GM10248 (cell line): ENCODE measurements at places on chromosomes 6 and 20.

- no peak for DNase-seq
These were observed 9.9 kb downstream of the HAO1 start for GRCh38 chr20:7930343-7930742.

DNA sequence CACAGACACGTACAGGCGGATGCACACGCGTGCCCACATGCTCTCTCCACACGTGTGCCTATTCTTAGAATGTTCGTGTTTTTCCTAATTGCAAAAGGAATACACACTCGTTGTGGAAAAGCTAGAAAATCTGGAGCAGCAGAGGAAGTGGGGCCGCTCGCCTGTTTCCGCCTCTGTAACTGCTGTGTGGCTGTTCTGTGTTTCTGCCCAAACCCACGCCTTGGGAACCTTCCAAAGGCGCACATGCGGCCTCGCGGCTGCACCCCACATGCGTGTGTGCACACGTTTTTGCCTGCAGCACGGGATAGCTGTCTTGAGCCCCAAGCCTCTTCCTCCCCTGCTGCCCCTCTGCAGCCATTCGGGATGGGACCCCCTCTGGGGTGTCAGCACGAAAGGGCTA, 12.2 kb downstream of the SLC17A9 start:
- DNase-seq, result no peak

GRCh38 chr6:44034391-44034861, 92.8 kb downstream of the MRPL14 start:
- no peak for DNase-seq

GRCh38 chr6:134495890-134496248, 178.0 kb upstream of the SGK1 start:
- no peak for DNase-seq

GRCh38 chr6:163958646-163959045, 544.1 kb downstream of the QKI start:
- no peak for DNase-seq

DNA sequence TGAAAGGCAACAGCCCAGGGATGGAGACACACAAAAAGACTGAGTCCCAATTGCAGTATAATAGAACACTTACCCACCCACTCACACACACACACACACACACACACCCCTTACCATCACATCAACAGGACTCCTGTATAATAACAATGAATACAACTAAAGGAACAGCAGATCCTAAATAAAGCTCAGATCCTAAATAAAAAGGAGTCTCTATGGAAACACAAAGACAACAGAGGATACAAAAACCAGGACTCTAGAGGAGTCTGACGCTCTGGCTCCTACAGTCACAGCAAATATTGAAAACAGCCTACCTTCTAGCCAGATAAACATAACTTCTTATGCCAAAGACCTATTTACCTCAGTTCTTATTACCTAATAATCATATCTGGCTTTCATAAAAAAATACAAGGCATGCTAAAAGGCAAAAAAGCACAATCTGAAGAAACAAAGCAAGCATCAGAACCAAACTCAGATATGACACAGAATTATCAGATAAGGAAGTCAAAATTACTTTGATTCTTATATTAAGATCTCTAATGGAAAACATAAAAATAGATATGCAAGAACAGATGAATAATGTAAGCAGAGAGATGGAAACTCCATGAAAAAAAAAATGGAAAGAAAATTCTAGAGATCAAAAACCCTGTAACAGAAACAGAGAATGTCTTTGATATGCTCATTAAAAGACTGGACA, 134.9 kb downstream of the MMUT start:
- no peak for DNase-seq

DNA sequence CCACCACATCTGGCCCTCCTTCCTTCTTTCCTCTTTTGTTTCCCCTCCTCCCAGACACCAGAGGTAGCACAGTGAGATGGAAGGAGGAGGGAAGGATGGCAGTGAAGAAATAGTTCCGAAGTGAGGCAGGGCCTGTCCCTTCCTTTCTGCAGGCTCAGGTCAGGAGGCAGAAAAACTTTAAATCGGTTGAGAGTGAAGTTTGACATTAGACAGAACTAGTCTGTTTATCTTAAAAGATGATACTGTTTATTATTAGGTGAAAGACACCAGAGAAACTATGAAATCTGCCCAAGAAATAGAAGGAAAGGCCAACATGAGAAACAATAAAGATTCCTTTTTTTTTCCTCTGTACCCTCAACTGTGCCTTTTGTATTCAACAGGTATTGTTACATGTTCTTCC, 670.3 kb downstream of the UTRN start:
- DNase-seq, result no peak

DNA sequence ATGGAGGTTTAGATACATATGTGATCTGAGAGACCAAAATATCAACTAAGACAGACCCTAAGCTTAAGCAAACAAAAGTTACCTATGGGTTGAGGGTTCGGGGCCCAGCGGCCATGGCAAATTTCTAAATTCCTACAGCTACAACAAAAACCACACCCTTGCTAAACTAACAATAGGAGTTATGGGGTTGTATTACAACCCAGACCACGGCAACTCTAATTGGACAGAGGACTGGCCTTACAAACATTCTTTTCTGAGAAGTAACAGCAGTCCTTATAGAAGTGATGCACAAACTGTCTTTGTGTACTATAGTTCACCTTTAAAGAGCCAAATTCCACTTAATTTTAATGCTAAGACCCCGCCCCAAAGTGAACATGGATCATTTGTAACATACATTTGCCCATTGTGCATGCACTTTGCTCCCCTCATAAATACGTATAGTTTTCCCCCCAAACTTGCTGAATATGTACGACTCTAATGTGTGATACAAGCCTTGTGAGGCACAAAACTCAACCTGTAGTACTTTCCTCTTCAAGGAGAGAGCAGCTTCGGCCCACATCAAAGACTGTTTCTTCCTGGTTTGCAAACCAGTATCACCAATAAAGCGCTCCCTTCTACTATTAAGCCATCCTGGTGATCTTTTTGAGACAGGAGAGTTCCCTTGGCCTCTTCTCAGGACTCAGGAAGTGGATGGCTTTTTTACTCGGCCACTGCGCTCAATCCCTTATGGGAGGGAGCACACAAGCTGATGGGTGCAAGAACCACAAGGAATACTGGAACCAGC, 25.6 kb upstream of the MBOAT1 start:
- no peak for DNase-seq

- DNase-seq, result no peak
These were observed 91.0 kb downstream of the FYN start for GRCh38 chr6:111782192-111782809.

GRCh38 chr20:46255440-46256104, 52.7 kb downstream of the CDH22 start:
- DNase-seq, result no peak

GRCh38 chr6:117371492-117371891, 54.2 kb downstream of the ROS1 start:
- DNase-seq, result no peak

- DNase-seq, result no peak
These were observed 21.6 kb downstream of the OGFRL1 start for GRCh38 chr6:71310261-71310660.

GRCh38 chr6:74764486-74764885, 441.4 kb downstream of the COL12A1 start:
- DNase-seq, result no peak

DNA sequence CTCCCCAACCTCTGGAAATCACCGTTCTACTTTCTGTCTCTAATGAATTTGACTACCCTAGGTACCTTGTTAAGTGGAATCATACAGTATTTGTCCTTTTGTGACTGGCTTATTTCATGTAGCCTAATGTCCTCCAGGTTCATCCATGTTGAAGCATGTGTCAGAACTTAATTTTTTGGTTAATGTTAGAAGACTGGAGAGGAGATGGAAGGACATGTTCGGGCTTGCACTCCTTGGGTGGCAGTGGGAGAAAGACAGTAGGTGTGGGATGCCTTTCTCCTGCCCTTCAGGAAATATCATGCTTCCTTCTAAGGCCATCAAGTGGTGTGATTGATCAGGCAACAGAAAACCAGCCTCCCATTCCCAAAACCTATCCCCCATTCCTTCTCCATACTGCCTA, 61.1 kb upstream of the RNF144B start:
- no peak for DNase-seq

DNA sequence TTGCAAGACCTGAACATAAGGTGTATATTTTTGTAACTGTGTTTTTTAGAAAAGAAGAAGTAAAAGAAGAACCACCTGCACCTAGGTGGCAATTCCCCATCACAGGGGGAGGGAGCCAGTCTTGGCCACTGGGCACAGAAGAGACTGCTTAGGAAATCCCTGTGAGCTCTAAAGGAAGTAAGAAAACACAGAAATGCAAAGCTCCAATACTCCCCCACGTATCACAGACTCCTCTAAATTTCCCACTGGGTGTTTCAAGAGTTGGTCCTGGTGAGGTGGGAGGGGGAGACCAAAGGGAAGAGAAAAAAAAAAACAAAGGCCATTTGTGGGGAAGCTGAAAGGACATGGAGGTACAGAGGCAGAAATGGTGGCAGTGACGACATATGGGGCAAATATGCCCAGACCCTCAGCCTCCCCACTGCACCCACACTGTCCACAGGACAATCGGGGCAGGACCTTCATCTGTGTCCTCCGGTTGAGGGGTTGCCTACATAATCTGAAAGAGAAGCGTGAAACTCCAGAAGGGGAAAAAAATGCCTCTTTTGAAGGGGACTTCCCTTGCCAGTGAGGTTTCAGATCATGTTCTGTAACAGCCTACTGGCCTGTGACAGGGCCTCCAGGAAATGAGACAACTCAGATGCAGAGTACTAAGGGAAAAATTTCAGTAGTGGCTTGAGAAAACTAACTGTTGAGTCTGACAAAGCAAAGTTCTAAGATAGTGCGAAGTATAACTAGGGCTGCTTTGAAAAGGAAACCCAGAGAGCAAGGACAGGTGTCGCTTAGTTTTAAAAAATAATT, 226.2 kb upstream of the MARCKS start:
- peak; percentile 45 for DNase-seq

DNA sequence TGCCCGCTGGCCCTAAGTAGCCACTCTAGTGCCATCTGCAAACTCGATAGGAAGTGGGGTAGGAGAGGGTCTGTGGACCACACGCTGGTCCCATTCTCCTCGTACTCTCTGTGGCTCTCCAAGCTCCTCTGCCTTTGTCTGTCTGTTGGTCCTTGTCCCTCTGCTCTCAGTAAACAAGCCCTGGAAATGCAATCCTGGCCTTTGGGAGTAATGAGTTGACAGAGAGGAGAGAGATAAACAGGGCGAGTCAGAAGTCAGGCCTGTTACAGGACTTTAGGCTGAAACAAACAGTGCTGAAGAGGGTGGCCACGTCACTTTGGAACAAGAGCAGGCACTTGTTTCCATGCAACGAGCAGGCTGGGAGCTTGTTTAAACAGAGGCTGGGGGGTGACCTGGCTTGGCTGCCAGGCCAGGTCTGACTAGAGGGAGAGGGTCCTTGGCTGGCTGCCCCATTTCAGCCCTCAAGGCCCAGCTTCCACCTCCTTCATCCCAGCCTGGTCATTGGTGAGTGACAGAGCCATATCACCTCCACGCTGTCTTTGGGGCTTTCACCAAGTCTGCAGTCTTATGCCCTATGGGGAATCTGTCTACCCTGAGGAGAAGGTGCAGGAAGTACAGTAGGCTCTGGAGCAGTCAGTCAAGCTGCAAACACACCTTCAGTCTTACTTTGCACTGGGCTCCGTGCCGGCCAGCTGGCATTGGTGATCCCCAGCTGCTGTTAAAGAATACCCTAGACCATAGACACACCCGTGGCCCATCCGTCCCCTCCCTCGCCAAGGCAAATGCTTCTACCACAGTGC, 22.6 kb downstream of the FOXP4 start:
- DNase-seq, result no peak

- DNase-seq, result no peak
These were observed 12.6 kb downstream of the ID4 start for GRCh38 chr6:19849755-19850154.

- DNase-seq, result no peak
These were observed 28.3 kb downstream of the GZF1 start for GRCh38 chr20:23390091-23390774.

DNA sequence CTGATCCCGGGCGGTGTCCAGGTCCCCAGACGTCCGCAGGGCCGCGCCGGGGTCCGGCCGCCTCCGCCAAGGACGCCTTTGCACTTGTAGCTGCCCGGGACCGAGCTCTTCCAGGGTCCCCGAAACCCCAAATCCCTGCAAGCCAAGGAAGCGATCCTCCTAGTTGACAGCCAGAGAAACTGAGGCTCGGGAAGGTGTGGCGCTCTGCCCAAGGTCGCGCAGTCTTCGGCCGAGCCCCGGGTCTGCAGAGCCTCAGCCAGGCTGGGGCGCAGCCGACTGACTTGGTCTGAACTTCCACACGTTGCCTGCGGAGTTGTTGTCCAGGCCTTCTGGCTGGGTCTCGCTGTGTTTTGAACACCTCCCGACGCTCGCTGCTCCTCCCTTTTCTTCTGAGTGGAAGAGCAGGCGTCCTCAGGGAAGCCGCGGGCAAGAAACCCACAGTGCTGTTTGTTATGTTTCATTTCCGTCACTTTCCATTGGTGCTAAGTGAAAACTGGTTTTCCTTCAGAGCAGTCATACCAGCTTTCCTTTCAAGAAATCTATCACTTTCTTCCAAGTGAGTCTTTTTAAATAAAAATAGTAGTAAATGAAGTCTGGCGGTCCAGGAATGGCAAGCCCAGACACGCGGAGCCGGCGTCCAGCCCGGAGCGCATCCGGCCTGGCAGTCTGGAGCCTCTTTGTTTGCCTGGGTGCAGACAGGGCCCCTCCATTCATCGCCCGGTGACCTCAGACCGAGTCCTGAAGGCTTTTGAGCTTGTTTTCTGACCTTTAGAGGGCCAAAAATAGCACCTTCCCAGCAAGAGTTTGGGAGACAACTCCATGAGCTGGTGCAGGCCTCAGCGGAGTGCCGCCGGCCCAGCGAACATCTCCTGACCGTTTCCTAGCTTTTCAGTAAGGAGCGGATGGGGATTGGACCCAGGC, 698 bp downstream of the FAM210B start:
- DNase-seq, result peak; percentile 34
